ENCODE measurements at places on chromosomes 16 and 17.

GRCh38 chr16:2427526-2427925 lies 1.7 kb upstream of the CCNF start:
- DNase-seq, result no peak

- no peak for DNase-seq
These were observed 563.9 kb downstream of the TMEM114 start for GRCh38 chr16:8026450-8026849.

DNA sequence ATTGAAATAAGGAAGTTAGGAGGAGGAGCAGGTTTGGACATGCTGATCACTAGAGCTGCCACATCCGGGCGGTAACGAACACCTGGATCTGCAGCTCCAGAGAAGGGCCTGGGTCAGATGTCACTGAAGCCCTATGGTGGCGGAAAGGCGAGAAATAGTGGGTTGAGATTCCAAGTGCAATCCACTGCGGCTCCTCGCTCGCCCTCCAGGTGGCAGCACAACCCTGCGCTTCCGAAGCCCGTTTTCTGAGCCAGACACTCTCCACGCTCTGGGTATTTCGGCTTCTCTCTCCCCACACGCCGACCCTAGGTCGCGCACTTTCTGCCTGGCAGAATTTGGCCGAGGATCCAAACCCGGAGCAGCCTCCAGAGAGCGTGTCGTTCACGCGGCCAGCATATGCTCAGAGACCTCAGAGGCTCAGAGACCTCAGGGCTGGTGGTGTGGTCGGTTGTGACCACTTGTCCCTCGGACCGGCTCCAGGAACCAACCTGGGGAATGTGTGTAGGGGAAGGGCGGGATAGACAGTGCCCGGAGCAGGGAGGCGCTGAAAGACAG lies 922 bp upstream of the SLC2A4 start:
- DNase-seq, result peak; percentile 72

DNA sequence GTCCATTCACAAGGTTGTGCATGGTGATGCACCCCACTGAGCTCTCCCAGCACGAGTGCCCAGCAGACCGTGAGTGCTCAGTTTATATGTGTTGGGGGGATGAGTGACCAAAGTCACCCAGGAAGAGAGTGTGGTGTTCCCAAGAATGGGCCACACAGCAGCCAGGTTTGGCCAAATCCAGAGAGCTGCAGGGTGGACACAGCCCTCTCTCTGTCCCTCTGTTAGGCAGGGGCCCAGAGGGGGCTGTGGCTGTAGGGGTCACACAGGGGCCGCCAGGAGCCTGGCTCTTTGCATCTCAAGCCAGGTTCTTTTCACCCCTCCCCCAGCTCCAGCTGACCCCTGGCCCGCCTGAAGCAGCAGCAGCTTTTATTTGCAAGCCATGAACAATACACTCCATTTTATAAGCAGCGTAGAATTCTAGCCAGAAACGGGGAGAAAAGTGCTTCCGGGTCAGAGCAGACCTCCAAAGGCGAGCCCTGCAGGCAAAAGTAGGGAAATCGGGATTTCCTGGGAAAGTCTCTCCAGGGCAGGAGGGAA lies 13.3 kb downstream of the COTL1 start:
- no peak for DNase-seq

GRCh38 chr16:85046931-85047866 lies 19.6 kb downstream of the KIAA0513 start:
- no peak for DNase-seq

GRCh38 chr17:54932711-54933110 lies 32.1 kb downstream of the TOM1L1 start:
- DNase-seq, result no peak

DNA sequence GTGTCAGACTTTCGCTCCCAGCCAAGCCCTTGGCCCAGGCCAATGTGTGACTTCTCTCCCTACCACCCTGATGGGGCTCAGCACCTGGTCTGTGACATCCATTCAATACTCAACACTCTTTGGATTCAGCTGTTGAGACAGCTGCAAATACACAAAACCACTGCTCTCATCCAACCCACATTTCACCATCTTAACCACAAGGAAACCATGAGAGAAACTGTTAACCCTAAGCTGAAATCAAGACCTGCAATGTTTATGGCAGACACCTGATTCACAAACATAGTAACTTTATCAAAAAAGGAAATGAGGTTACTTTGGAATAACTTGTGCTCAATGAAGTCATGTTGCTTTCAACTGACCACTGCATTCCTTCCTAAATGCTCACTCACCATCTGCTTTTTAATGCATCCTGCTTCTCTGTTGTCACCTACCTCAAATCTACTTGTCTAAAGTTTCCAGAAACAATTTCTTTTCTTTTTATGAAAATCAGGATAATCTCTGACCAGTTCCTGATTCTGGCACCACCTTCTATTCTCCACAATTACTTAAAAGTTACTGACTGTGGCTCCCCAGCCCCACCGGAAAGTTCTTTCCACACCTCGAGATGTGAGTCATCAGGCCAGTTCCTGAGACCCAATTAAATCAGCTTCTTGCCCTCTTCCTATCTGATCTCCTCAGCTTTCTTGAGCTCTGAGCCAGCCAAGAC lies 88.2 kb downstream of the NOG start:
- DNase-seq, result no peak

- no peak for DNase-seq
These were observed 38.7 kb downstream of the CMIP start for GRCh38 chr16:81483064-81483969.

- no peak for DNase-seq
These were observed 2.0 kb downstream of the CLEC10A start for GRCh38 chr17:7077911-7078546.

GRCh38 chr17:5249615-5250014 lies 15.0 kb upstream of the SCIMP start:
- DNase-seq, result peak; percentile 74

- no peak for DNase-seq
These were observed 73.7 kb downstream of the IRX3 start for GRCh38 chr16:54212893-54213292.

DNA sequence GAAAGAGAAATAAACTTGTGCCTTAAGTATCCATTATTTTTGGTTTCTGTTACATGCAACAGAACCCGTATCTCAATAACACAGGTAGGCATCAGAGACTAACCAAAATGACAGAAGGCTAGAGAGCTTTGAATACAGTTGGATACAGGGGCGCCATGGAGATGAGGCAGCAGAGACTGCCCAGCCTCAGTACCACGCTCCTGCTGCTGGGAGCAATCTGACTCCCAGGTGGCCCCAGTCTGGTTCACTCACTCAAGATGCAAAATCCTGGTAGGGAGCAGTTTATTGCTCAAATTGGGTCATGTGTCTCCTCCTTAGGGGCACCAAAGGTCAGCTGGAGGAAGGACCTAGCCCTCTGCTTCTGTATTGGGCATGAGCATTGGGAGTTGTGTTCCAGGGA lies 218.9 kb downstream of the USP22 start:
- no peak for DNase-seq

DNA sequence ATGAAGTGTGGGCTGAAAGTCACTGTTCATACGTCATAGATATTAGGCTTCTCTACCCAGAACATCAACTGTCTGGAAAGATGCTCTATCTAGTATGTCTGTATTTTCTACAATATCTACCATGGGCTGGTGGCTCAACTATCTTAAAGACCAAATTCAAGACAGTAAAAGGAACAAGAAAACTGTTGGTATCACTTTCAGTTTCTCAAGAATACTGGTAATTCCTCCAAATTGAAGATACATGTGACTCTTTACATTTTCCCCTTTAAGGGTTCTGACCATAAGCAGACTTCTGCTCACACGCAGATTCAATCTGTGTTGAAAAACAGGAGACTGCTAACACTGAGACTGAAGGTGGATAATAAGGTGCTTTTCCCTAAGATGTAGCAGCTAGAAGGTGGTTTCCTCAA lies 24.2 kb downstream of the XPO6 start:
- DNase-seq, result no peak
